GM03348 (cell line): ENCODE measurements at places on chromosomes 4 and X.

GRCh38 chr4:174279433-174280155 lies 3.9 kb downstream of the FBXO8 start:
- no peak for DNase-seq

GRCh38 chrX:73400136-73400748 lies 46.6 kb upstream of the CDX4 start:
- DNase-seq = no peak

DNA sequence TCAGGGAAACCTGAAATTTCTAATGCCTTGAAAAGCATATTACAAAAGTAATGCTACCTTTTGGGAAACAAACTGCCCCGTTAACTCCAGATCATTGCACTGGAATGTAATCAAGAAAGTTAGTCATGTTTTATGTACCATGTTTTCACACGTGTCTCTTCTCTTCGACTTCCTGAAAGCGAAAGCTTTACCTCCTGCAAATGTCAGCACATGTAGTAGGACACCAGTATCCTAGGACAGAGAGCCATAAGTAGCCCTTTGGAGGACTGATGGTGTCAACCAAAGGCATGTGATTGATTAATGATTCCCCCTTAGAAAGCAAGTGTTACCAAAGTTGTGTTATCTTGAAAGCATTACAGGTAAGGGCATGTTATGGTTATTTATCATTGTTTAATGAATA lies 8.8 kb upstream of the MND1 start:
- no peak for DNase-seq

- DNase-seq = peak; percentile 63
Observed at GRCh38 chr4:181957088-181957487, 286.1 kb upstream of the TENM3 start.

DNA sequence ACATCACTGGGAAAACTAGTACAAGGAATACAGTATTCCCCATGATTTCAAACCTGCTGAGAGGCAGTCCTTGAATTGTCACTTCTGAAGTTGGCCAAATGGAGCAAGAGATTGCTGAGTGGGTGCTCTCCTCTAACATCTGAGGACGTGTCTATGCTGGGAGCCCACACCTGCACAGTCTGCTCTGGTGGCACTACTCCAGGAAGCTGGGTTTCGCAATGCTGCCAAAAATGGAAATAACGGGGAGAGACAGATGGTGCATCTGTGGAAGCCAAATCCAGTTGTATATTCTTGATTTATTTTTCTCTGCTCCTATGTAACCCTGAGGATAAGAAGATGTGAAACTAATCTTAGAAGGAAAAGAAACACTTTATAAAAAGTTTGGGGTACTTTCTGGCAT lies 240.1 kb upstream of the CTSO start:
- DNase-seq = no peak

DNA sequence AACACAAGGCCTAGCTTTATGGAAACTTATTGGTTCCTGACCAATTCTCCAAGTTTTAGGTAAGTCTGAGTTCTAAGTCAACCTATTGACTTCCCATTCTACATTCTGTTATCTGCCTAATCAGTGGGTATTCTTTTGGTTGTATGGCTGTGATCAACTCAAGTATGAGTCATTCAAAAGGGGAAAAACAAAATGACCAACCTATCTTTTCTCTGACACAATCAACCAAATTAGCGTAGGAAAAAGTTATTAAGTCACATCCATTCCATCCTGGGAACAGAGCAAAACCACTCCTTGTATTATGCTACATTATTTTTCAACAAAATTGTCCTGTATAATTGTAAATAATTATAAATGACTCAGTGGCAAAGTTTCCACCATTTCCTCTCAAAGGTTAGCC lies 136.2 kb downstream of the SHROOM4 start:
- DNase-seq = no peak

DNA sequence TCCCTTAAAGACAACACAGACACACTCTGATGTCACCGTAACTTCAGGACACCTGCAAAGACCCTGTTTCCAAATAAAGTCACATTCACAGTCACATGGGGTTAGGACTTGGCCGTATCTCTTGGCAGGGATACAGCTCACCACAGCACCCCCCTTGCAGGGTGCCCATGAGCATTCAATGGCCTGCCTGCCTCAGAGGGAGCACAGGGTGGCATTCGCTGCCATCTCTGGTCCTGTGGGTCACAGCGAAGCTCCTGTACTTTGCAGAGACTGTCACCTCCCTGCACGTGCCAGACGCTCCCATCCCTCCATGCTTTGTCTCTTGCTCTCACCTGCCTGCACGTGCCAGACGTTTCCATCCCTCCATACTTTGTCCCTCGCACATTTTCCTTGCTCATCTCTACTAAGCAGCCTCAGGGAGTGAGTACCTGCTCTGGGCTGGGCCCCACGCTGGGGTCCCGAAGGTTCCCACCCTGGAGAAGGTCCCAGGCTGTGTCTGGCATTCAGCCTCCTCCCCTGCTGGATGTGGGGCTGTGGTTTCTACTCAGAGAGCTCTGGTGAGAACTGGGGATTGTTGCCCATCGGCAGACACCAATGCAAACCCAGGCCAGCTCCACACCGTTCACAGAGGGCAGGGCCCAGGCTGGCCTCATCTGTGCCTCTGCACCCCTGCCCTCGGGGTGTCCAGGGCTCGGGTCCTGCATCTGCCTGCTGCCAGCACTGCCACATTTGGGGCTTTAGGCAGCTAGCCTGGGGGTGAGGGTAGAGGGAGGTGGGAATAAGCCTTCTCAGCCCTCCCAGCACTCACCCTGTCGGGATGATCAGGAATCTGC lies 15.8 kb downstream of the HTRA3 start:
- DNase-seq = no peak

- no peak for DNase-seq
Observed at GRCh38 chrX:108245462-108245861, 153.9 kb downstream of the ATG4A start.

- DNase-seq = no peak
Observed at GRCh38 chrX:96707804-96708203, 23.2 kb downstream of the DIAPH2 start.

GRCh38 chr4:121726642-121727268 lies 30.0 kb upstream of the ANXA5 start:
- DNase-seq = peak; percentile 54

DNA sequence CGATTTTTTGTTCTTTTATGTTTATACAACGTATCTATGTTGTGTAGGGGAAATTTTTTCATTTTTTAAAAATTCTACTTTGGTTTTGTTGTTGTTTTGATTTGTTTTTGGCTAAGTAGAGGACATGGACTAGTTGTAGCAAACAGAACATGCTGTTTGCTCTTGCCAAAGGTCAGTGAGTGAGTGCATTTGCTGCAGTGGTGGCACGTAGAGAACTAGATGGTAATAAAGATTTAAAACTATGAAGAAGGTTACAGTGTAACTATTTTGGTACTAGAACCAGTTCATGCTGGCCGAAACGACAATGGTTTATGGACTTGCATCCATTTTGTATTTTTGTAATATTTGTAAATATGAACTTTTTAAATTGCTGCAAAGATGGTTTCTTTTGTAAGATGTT lies 1.9 kb upstream of the SCML1 start:
- DNase-seq = no peak

DNA sequence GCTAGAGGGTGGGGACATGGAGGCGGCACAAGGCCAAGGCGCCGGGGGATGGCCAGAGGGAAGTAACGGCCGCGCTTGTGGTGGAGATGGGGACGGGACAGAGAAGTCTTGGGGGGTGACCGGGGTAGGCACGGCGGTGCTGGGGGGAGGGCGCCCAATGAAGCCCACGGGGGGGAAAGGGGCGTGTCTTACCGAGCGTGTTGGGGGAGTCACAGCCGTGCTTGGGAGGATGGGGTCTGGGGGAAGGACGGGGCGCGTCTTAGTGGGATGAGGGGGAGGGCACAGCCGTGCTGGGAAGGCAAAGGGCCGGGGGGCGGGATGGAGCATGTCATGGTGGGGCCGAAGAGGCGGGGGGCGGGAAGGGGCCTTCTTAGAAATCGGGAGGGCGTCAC lies 952 bp downstream of the ARSD start:
- DNase-seq = peak; percentile 29

GRCh38 chr4:176616151-176616550 lies 176.6 kb downstream of the VEGFC start:
- DNase-seq = no peak

DNA sequence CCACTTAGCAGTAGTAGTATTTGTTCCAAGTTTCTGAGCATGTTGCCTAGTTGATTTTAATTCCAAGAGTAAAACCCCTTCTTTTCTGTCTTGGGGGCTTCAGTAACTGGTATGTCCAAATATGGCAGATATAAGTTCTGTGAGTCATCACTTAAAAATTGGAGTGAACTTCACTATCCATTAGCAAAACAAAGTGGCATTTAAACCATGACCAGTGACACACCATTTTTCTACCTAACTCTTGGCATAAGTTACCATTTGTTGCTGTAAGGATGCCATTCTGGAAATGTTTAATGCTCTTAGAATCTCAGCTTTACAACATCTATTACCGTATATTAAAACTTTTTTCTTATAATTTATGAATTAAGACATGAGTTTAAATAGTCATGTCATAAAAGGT lies 102.0 kb downstream of the CBR4 start:
- DNase-seq = peak; percentile 13

DNA sequence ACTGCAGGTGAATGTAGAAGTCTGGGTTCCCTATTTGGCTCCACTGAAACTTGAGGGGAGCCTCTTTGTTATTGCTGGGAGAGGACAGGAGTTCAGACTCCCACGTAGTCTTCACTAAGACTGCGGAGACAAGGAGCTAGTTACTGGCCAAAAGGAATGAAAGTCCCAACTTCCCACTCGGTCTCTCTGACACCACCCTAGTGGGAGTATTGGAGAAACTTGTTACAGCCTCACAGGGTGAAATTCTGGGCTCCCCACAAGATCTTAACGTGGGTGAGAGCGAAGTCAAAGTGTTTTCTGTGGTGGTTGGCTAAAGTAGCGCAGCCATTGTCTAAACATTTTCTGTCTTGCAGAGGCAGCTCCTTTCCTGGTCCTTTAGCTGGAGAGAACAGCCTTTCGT lies 13.5 kb downstream of the MYOZ2 start:
- no peak for DNase-seq

- DNase-seq = peak; percentile 1
Observed at GRCh38 chrX:148416931-148417330, 83.5 kb upstream of the AFF2 start.

- DNase-seq = no peak
Observed at GRCh38 chrX:153334654-153335295, 822 bp downstream of the ZNF275 start.

GRCh38 chr4:94965852-94966251 lies 208.1 kb downstream of the BMPR1B start:
- DNase-seq = no peak

DNA sequence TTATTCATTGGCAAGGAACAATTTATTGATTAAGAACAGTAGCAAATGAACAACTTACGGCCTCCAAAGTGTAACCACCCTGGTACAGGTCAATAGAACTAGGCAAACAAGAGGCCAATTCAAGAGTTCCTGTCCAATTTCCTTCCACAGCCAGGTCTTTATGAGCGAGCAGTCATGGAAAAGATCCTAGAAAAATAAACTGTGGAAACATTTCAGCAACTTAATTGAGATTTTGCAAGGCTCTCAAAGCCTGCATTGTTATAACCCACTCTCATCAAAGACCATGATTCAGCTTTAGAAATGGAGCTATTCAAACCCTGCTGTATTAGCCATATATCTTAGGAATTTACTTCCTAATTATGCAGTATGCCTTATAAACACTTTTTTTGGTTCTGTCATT lies 43.6 kb downstream of the UNC5C start:
- no peak for DNase-seq

DNA sequence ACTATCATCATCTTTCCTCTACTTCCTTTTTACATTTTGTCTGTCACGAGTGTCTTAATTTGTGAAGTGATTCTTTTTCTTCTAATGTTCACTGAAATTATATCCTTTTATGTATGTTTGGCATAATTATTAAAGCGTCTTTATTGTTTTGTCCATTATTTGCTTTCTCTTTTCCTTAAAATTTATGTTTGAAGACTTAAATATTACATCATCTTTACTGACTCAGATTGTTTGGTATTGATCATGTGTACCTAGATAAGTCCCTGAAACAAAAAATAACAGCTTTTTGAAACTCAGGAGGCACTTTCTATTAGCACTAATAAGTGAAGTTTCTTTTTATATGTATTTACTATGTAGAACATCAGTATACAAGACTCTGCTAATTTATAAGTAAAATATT lies 120.1 kb downstream of the RAP1GDS1 start:
- DNase-seq = no peak

- no peak for DNase-seq
Observed at GRCh38 chr4:168540503-168541265, 43.8 kb downstream of the PALLD start.
